ENCODE measurements at places on chromosomes 2 and 18.

GRCh38 chr2:191322828-191323506, 77.8 kb downstream of the MYO1B start:
- DNase-seq = no peak

GRCh38 chr2:193885419-193885818, 1690.7 kb upstream of the TMEFF2 start:
- no peak for DNase-seq

GRCh38 chr2:235679471-235679870, 185.6 kb downstream of the AGAP1 start:
- no peak for DNase-seq

DNA sequence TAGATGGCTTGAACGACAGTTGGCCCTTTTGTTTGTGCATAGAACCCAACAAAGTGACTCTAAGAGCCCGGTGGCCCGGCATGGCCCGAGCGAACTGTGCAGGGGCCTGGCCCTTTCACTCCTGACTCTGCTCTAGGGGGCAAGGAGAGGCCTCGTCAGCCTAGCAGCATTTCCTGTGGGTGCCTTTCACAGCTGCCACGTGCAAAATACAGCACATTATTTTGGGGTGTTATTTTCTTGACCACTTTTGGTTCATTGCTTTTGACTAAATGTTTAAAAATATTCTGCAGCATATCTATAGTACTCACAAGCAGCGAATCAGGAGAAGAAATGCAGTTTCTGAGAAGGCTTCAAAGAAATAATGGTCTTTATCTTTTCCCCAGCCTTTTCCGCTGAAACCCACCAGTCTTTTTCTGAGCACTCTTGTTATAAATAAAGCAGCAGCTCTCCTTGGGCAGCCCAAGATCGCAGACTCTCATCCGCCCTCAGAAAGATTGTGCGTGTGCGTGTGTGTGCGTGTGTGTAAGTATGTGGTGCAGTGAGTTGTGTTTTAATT, 31.3 kb downstream of the DGKD start:
- no peak for DNase-seq

- no peak for DNase-seq
Observed at GRCh38 chr18:25103468-25104155, 248.4 kb downstream of the ZNF521 start.

- no peak for DNase-seq
Observed at GRCh38 chr2:47218899-47219525, 63.9 kb upstream of the STPG4 start.

- no peak for DNase-seq
Observed at GRCh38 chr2:31270822-31271231, 36.9 kb downstream of the EHD3 start.

DNA sequence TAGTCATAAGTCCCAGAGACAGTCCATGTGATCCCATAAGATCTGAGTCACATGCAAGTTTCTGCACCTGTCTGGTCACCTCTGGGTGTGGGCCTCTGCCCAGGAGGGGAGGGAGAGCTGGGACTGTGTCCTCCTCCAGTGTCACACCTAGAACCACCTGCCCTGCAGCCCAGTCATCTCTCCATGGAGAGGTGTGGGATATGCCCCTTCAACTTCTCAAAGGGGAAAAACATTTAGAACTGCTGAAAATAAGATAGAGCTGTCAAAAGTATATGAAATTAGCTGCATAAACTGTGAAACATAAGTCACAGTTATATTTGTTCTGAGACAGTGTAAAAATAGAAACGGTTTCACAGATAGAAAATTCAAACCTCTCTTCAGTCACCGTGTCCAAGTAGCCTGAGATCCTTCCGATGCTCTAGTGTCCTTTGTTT, 55.4 kb downstream of the NGEF start:
- DNase-seq = no peak

Data from stimulated activated CD8-positive, alpha-beta memory T cell treated with anti-CD3 and anti-CD28 coated beads, Interleukin-15, amount 100 ng/mL, for 4 hours (primary cell).